ENCODE measurements at places on chromosomes 11 and 22.
A peak's percentile ranks its signal among the peaks of the same experiment; 100 is the strongest.

DNA sequence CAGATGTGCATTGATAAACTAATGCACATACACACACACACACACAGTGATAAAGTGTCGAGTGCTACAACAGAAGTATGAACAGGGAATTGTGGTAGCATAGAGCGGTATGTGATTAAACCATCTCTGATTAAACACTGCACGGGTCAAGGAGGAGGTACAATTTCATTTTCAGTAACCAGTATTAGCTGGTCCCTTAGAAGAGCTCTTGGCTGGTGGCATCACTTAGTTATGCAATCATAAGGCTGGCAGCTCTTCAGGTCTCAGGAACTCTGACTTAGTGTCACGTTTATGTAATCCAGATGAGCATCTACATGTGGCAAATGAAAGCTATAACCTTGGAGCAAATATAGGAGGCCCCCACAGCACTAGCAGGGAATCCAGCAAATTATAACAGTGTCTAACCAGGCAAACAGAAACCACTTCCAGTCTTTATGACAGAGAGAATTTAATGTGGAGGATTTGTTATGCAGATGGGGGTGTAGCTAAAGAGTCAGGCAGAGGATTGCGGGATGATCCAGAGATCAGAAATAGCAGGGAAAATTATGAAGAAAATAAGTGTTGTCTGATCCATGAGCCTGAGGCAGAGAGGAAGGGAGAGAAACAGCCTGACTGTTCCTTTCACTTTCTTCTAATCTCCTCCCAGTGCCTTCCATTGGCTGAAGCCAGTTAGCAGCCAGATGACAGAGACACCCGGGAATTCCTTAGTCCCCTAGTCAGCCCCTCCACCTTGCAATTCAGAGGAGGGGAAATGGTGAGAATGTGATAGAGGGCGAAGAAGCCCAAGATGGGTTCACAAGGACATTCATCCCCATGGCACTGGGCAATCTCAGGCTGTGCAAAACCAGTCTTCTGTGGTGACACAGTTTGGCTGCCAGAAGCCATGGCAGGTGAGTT, 533.1 kb upstream of the TENM4 start:
- peak; percentile 34 for DNase-seq

DNA sequence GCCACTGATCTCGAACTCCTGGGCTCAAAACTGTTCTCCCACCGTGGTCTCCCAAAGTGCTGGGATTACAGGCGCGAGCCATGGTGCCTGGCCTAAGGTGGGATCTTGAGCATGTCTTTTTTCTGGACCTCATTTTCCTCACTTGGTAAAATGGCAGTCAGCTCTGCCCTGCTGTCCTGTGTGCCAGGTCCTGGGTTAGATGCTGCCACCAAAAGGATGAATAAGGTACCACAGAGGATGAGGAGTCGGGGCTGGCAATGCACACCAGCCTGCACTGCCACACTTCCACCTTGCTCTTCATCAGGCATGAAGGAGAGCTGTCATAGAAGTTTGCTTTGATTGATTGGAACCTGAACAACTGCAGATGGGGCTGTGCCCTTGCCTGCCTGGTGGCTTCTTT, 32.3 kb downstream of the ACO2 start:
- DNase-seq: no peak

DNA sequence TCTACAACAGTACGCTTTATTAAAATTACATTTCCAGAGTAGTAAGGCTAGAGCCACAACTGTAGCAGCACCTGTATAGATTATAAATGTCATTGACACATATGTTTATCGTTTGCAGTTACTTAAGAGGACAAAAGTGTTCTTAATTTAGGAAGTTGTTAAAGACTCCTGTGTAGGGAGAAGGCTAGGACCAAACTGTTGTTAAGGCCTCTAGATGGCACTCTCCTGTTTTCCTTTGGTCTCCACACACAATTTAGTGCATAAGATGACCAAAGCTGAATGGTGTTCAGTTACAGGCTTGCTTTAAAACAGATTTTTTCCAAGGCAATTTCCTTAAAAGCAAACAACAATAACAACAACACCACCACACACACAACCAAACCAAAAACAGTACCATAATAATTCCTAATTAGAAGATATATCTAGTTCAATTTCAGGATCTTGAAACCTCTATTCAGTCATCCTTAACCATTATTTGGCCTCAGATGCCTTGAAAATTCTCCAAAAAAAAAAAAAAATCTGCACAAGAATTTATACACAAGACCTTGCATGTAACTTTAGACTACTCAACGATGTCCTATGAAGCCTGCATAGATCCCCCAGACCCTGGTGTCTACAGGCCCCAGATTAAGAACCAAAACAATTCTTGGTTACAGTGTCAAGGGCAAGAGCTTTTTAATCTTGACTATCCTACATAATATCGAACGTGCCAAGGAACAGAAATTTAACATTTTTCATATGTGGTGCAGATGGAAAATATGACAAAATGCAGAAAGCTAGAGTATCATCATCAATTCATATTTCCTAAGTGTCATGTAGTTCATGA, 42.6 kb upstream of the APOA1 start:
- DNase-seq: peak; percentile 70

DNA sequence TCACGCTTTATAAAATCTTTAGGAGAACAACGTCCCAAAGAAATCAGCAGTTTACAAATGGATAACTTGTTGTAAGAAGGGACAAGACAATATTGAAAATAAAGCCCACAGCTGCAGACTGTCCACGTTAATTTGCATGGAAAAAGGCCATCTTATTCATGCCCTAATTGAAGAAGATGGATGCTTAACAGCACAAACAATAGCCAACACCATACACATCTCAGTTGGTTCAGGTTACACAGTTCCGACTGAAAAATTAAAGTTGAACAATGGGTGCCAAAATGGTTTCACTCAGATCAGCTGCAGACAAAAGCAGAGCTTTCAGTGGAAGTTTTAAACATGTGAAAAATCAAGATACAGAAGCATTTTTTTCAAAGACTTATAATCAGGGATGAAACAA, 314.2 kb downstream of the RAB38 start:
- DNase-seq: no peak

DNA sequence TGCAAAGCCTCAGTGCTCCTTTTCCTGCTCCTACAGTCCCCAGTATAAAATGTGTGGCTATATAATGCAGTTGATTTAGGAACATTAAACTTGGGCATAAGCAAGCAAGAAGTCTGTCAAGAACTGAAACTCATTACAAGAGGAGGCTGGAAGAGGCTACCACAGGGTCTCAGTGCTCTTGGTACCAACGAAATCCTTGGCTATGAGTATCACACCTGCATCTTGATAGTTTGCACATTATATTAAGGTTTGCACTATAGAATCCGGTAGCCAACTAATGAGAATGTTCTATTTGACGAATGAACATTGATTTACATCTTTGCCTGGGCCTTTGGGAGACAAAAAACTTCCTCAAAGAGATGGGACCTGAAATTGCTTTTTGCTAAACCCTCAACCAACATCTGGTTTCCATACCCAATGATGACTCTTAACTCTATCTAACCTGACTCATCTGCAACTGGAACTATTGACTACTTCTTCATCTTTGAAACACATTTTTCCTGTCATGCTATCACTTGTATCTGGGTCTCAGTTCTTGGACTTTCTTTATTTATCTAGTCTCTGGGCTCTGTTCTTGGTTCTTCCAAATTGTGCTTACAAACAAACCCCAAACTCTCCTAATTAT, 207.2 kb upstream of the CTSC start:
- peak; percentile 58 for DNase-seq
